ENCODE measurements at places on chromosomes 16 and 17.

- no peak for DNase-seq
Measured at GRCh38 chr17:69907132-69907847, 167.7 kb upstream of the KCNJ16 start.

- no peak for DNase-seq
Measured at GRCh38 chr17:51079049-51079448, 41.6 kb downstream of the SPAG9 start.

GRCh38 chr16:77585379-77586251, 136.7 kb upstream of the NUDT7 start:
- DNase-seq = no peak

GRCh38 chr16:29662729-29663015, 375 bp upstream of the SPN start:
- DNase-seq = no peak

DNA sequence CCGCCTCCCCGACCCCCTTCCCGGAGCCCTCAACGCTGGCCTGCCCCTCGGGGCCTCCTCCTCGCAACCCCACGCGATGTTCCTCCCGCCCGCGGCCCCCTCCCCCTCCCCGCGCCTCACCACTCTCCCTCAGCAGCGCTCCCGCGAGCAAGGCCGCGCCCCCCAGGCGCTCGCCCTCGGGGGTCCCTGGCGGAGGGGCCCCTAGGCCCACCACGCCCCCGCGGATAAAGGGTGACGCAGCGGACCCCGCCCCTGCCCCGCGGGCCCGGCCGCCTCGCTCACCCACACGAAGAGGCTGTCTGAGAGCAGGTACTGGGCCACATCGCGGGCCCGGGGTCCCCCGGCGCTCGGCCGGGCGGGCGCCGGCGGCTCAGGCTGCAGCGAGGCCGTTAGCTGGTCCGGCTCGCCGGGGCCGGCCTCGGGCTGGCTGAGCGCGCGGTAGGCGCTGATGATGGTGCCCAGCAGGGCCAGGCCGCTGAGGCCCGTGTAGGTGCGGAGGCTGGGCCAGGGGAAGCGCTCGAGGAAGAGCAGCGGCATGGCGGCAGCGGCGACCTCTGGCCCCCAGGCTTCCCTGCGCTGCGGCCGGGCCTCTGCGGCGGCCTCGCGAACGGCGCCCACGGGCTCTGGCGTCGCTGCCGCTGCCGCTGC, 430 bp downstream of the AMFR start:
- no peak for DNase-seq

DNA sequence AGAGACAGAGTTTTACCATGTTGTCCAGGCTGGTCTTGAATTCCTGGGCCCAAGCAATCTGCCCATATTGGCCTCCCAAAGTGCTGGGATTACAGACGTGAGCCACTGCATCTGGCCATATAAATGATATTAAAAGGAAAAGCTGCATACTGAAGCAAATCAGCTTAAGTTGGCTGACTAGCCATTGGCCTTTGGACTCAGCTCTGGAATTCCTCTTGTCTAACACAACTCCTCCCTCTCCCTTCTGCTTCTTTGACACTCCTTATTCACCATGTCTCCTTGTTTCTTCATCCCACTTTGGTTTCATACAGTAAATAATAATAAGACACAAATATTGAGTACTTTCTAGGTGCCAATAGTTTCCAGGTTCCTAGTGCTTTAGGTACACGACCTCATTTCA, 7.5 kb downstream of the KRT12 start:
- DNase-seq = no peak

GRCh38 chr16:865026-865425, 64.5 kb upstream of the GNG13 start:
- no peak for DNase-seq

GRCh38 chr16:49940464-49941224, 84.4 kb upstream of the CNEP1R1 start:
- no peak for DNase-seq

GRCh38 chr16:85347213-85347591, 234.9 kb upstream of the CIBAR2 start:
- no peak for DNase-seq

- no peak for DNase-seq
Measured at GRCh38 chr16:49809062-49809461, 46.9 kb downstream of the ZNF423 start.

DNA sequence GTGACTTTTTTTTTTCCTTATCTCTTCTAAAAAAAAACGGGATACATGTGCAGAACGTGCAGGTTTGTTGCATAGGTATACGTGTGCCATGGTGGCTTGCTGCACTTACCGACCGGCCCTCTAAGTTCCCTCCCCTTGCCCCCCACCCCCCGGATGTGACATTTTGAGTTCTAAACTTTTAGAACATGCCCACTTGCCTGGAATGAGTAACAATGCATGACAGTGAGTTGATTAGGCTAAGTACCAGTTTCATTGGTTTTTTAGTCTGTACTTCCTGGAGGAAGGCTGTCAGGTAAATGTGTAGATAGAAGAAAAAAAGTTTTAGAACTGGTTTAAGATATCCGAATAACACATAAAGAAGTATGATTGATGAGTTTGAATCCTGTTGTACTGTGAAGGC, 4.0 kb downstream of the BPTF start:
- no peak for DNase-seq

- DNase-seq = no peak
Measured at GRCh38 chr16:53506254-53506653, 3.2 kb upstream of the AKTIP start.

DNA sequence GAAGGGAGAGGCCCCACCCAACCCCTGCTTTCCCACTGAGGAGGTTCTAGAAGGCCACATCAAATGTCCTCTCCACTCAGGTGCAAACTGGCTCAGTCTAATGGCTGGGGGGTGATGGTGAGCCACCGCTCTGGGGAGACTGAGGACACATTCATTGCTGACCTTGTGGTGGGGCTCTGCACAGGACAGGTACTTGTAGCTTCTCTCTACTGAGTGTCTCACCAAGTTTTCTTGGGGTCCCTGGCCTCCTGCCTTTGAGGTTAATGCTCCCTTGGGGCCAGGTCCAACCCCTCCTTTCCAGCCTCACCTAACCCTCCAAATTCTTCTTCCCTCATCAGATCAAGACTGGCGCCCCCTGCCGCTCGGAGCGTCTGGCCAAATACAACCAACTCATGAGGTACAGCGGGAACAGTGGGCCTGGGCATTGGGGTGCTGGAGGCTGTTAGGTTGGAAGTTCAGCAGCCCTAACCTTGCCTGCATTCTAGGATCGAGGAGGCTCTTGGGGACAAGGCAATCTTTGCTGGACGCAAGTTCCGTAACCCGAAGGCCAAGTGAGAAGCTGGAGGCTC, 5.7 kb downstream of the ENO3 start:
- DNase-seq = no peak

DNA sequence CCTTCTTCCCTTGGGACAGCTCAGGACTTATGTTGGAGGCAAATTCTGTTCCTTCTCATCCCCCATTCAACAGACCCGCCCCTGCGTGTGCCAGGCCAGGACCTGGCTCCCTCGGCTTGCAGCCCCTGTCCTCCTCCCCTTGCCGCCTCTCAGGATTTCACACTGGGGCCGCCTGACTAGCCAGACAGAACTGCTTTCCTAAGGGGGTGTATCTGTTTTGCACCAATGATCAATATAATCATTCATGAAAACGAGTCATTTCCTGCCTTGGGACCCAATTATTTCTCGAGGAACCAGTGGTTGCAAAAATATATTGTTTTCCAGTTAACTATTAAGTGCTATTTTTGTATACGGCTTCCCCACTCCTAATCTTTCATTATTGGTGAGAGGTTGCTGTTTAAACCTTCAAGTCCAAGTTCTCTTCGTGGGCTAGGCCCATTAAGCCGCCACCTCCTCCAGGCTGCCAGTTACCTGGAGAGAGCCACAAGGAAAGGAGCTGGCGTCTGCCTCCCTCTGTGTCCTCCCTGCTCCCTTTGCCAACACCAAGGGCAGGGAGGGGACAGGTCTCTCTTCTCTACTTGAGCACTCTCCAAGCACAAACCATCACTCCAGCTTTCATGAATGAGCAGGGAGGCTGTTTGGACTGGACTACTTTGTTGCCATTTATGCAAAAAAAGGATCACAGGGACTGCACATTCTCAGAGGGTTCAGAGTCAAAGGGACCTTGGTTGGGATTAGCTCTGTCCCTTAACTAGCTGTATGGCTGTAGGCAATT, 8.9 kb downstream of the DCAKD start:
- no peak for DNase-seq

DNA sequence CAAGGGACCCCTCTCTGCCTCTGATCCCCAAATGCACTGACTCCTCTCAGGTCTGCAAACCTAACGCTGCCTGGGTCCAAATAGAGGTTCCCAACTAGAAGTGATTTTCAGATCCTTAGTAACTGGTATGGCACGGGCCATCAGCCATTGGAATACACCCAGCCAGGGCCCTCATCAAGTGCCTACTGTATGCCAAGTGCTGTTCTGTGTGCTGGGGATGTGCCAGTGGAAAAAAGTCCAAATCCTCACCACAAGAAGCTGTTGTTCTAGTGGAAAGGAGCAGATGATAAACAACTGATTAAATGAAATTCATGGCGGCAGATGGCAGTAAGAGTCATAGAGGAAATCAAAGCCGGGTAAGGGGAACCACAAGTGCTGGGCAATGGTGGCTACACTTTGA, 57.2 kb upstream of the MED9 start:
- no peak for DNase-seq

DNA sequence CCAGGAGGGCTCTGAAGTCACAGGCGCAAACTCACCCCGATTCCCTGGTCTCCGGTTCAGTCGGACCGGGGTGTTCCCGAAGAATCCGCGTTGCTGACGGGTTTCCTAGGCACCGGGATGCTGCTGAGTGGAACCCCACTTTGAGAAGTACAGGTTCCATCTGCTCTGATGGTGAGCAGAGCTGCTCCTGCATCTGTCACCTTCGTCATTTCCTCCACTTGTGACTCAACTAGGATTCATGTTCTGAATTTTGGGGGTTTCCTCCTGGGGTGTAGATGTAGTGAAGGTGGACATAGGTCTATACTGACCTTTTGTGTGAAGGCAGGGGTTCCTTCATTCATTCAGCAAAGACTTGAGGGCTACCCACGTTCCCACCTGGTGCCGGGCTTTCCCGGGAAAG, 25.0 kb downstream of the LGALS3BP start:
- DNase-seq = no peak

GRCh38 chr16:10036956-10037355, 145.3 kb downstream of the GRIN2A start:
- DNase-seq = no peak

Data from NCI-H2171 treated with DMSO at 0.1 percent for 48 hours (cell line).